ENCODE measurements at places on chromosomes 11 and 22.

- no peak for DNase-seq
These were observed 9.2 kb upstream of the PARVG start for GRCh38 chr22:44171561-44171960.

DNA sequence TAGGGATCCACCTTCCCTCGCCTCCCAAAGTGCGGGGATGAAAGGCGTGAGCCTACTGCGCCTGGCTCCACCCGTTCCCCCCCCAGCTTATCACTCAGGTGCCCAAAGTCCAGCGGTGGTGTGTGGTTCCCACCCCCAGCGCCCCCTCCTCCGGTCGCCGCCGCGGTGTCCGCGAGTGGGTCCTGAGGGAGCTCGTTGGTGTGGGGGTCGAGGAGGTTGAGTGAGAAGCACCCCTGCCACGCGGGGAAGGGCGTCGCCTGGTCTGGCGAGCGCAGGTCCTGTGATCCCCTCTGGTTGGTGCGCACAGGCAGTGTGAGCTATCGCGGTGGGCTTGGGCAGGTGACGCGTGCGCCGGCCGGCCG is 3900.6 kb upstream of the OR11H1 start:
- no peak for DNase-seq

- DNase-seq = no peak
These were observed 757.5 kb downstream of the NELL1 start for GRCh38 chr11:21426931-21427330.

DNA sequence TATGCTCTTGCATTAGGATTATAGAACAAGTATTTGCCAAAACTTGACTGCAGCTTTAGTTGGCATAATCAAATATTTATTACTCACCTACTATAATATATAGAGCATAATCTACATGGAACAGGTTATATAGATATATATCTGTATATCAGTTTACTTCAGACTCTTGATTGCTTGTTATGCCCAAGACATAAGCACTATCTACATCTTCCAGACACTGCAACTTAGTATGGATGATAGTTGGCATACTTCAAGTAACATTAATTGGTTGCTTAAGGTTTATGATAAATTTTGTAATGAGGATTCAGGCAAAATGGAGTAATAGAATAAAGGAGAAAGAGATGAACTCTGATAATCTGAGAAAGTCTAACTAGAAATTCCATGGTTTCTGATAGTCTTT is 1.0 kb downstream of the CCDC15 start:
- DNase-seq = no peak

DNA sequence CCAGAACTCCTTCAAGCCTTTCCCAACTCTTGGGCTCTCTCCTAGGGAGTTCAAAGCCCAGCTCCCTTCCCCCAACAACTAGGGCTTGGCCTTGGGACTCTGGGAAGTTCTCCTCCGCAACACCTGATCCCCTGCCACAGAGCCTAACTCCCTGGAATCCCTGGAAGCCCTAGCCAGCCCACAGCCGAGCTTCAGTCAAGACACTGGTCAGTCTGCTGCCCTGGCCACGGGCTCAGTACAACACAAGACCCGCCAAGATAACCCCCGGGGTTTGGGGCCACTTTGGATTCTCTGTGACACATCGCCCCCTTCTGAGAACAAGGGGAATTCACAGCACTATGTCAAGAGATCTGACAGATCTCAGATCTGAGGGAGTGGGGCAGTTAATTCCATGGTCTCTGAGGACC is 58.3 kb downstream of the SLC22A12 start:
- peak; percentile 25 for DNase-seq

Measured in CD8-positive, alpha-beta T cell (primary cell).